ENCODE measurements at places on chromosomes 12 and 14.

DNA sequence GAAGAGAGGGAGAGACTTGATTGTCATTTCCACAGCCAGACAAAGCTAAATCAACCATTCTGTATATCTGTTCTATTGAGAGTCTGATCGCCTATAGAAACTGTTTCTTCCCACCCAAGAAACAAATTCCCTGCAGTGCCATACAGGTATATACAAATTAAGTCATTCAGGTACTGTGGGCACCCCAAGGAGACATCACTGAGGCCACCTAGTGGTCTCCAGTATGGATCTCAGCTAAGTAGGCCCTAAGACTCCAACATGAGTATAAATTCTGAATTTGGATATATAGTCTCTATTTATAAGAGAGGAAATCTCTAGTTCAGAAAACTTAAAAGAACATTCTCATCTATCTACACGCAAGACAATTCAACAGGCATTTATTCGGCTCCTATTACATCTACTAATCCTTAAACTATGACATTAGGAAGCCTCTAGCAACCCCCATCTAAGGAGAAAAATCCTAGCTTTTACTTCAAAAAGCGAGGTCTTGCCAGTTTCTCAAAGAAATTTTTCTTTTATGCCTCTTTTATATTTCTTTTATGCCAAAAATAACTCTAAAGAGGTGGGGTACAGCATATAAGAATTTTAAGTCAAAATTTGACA is 62.6 kb downstream of the DCAF5 start:
- no peak for DNase-seq

DNA sequence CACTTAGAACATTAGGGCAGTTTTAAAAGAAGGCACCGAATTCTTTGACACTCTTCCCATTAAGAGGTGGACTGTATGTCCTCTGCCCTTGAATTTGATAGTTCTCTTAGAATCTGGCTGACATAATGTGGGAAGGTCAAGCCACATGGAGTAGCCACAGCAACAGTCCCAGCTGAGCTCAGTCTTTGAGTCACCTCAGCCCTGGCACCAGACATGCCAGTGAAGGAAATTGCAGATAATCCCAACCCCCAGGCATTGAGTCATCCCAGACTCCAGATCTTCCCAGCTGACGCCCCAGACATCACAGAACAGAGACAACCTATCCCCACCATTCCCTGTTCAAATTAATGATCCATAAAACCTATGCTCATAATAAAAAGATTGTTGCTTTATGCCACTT is 83.4 kb downstream of the GTF2A1 start:
- DNase-seq, result no peak

DNA sequence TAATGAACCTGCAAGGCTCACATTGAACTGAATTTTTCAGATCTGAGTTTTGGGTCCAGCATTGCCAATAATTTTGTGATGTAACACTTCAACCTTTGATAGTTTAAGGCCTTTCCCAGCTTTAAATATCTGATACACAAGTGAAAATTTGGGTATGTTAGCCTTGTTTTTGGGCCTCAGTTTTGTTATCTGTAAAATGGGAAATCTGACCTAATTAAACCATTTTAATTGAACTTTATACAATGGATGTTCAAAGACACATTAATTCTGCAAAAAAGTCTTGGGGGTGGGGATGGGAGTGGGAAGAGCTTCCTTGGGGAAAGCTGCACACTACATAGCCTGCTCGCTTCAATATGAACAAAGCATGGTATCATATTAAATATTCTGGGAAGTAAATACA is 5.2 kb upstream of the SPATS2 start:
- no peak for DNase-seq

DNA sequence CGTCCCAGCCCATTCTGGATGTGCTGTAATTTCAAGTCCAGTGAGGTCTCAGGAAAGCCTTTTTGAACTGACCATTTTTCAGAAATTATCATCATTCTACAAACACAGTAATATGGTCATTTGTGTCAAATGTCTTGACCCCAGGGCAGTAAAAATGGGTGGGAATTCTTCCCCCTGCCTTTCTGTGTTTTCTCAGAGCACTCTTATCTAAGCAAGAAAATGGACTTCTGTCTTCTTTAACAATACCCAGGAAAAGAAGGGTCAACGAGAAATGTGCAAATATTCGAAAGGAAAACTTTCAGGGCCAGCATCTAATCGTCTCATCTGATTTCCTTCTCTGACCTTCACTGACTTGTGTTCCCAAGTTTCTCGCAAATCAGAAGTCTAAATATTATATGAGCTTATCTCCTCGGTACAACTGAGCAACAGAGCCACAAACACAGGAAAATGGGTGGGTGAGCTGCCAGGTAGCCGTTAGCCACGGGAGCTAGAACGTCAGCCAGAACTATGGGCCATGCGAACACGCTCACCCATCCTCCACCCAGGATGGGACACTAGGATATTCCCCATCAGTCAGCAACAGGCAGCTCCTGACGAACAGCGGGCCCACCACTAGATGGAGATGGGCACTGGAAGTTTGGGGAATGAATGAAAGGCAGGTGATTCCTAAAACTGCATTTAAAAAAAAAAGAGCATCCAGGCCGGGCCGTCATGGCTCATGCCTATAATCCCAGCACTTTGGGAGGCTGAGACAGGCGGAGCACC is 57.1 kb downstream of the VWF start:
- DNase-seq, result peak; percentile 78

- no peak for DNase-seq
These were observed 182.4 kb upstream of the CCND2 start for GRCh38 chr12:4091016-4091743.

DNA sequence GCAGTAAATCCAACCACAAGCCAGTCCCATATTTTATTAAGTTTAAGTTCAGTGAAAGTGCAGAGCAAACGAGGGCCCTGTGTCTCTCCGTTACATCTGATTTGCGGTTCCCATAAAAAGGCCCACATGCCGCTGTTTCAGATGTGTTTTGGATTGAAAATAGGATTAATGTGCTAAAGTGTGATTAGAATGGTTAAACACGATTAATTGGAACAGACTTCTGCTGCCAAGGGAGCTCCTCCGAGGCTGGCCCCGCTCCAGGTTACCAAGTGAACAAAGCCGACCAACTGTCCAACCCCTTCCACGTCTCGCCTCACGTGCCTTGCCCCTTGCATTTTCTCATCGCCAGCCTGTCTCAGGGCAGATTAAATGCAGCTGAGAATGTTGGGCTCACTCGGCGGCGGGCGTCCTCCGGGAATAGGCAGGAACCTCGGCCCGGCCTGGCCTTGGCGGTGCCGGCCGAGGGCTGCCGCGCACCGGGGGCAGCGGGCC is 166.5 kb upstream of the GSC start:
- DNase-seq, result peak; percentile 79

DNA sequence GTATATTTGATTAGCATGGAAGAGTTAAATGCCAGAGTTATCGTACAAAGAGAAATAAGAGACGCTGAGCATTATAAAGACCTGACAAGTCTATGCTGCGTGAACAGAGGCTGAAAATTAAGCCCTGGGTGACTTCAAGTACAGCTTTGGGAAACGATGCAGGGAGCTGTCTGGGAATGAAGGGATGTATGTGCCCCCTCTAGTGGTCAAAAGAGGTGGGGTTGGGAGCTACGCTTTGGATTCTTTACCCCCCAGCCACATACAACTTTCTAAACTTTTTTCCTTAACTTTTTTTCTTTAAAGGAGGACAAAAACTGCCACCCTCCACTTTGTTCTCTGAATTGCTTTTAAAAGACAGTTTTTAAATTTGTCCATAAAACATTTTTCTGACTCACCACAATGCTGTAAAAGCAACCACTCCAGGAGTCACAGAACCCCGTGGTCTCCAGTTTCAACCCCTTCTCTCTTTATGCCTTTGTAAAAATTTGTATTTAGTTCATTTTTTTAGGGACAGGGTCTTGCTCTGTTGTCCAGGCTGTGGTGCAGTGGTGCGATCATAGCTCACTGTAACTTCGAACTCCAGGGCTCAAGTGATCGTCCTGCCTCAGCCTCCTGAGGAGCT is 59.4 kb downstream of the ZNF664 start:
- no peak for DNase-seq

- no peak for DNase-seq
These were observed 12.5 kb downstream of the PAWR start for GRCh38 chr12:79678306-79678705.

DNA sequence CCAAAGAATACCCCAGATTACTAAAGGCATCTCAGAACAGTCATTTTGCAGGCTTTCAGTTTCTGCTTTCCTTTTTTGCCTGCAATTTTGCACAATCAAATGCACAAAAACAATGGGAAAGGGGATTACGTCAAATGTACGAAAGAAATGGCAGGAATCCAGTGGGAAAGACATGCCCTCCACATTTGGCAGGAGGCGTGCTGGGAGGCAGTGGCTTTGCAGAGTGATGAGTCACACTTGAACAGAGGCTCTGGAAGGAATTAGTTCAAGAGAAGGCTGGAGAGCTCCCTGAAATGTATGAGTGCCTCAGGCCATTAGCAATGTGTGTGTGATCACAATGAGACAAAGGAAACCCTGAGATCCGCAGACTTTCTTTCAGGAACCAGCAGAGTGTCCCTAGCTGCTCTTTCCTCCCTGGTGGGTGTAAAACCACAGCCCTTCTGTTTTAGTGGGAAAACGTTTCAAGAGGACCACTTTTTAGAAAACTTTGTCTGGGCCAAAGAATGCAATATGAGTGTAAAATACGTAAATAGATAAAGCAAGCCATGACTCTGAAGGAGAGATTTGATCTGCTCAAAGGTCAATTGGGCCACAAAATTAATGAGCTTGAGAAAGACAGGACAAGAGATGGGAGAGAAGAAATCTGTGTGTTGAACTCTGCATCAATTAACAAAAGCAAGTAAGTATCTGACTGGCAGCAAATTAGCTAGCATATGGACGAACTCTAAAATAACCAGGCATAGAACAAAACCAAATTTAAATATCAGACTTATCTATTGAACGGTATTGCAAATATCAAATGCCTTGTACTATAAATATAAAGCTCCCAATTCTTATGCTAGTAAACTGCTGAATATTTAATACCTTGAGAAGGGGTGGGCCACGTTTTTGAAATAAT is 155.4 kb upstream of the PDE3A start:
- DNase-seq, result peak; percentile 93

All from right atrium auricular region (tissue), 2 donors.